Bronchial smooth muscle cell (primary cell): ENCODE measurements at places on chromosomes 5 and 9. TPM values are rescaled to one million over a fixed set of nuclear protein-coding genes. Genes with fewer than 3 reads are reported as not detected.

ATP10B gene
- total RNA-seq = not detected in 2 replicates

ORM2 gene
- total RNA-seq = not detected in 2 replicates

LTC4S gene
- total RNA-seq = 0.94 and 1.3 TPM in 2 replicates

FCN1 gene
- total RNA-seq = not detected in 2 replicates

INSYN2B gene
- total RNA-seq = 2.9 and 3.8 TPM in 2 replicates

EPB41L4A gene
- total RNA-seq = 0.09 and 0.16 TPM in 2 replicates

ABLIM3 gene
- 23.6 and 24.9 TPM in 2 replicates for total RNA-seq

DTWD2 gene
- total RNA-seq = 0.52 and 2.4 TPM in 2 replicates
